ENCODE measurements at places on chromosomes 1 and 21. TPM values are rescaled to one million over a fixed set of nuclear protein-coding genes. Genes with fewer than 3 reads are reported as not detected.

Gene CCDC30
- 0.19 TPM for total RNA-seq

Gene LGR6
- total RNA-seq: 2.5 TPM

Gene TRABD2B
- total RNA-seq: 0.26 TPM

DNA sequence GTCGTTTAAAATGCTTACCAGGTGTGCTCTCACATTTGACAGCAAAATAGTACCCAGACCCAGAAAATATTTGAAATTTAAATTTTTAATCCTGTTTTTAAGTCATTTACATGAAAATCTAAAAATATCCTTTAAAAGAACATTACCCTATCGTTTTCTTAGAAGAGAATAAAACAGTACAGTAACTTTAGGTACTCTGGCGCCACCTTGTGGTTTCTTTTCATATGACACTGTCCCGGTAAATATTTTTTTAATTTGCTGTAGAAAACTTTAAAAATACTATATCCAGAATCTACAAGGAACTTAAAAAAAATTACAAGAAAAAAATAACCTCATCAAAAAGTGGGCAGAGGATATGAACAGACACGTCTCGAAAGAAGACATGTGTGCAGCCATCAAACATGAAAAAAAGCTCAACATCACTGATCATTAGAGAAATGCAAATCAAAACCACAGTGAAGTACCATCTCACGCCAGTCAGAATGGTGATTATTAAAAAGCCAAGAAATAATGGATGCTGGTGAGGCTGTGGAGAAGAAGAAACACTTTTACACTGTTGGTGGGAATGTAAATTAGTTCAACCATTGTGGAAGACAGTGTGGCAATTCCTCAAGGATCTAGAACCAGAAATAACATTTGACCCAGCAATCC lies 129.2 kb downstream of the RGS21 start:
- no peak overlapping the region for H3K27ac ChIP-seq
- H3K36me3 ChIP-seq: no peaks in the 10 kb centered on the region
- H3K4me3 ChIP-seq: no peak overlapping the region
- no peaks in the 10 kb centered on the region for H3K4me1 ChIP-seq

DNA sequence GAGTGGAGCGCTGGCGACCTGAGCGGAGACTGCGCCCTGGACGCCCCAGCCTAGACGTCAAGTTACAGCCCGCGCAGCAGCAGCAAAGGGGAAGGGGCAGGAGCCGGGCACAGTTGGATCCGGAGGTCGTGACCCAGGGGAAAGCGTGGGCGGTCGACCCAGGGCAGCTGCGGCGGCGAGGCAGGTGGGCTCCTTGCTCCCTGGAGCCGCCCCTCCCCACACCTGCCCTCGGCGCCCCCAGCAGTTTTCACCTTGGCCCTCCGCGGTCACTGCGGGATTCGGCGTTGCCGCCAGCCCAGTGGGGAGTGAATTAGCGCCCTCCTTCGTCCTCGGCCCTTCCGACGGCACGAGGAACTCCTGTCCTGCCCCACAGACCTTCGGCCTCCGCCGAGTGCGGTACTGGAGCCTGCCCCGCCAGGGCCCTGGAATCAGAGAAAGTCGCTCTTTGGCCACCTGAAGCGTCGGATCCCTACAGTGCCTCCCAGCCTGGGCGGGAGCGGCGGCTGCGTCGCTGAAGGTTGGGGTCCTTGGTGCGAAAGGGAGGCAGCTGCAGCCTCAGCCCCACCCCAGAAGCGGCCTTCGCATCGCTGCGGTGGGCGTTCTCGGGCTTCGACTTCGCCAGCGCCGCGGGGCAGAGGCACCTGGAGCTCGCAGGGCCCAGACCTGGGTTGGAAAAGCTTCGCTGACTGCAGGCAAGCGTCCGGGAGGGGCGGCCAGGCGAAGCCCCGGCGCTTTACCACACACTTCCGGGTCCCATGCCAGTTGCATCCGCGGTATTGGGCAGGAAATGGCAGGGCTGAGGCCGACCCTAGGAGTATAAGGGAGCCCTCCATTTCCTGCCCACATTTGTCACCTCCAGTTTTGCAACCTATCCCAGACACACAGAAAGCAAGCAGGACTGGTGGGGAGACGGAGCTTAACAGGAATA lies 4.2 kb downstream of the TFAP2E start:
- peak overlapping the region; percentile 50 for H3K4me3 ChIP-seq
- no peaks in the 10 kb centered on the region for H3K27me3 ChIP-seq
- H3K27ac ChIP-seq: no peak overlapping the region
- no peaks in the 10 kb centered on the region for H3K36me3 ChIP-seq
- peaks cover 19% of the 10 kb centered on the region for H3K4me1 ChIP-seq
- DNase-seq: no peak

DNA sequence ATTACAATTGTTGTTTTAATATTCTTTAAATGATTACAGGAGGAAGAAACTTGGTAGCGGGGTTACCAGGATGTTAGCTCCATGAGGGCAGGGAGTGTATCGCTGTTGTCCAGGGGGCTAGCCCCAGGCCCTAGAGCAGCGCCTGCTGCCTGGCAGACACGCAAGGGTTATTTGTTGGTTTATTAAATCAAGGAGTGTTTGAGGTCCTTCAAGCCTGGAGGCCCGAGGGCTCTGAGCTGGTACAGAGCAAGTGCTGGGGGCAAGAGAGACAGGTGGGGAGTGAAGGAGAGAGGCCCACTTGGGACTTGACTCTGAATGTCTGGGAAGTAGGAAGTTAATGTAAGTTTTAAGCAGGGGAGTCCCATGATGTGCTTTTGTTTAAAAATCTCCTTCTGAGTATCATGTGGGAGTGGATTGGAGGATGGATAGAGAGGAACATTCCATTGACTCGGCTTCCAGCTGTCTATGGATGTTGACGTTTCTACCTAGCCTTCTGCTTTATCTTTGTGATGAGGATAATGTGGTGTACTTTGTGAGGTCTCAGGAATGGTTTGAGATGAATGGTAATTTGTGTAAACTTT lies 8.7 kb downstream of the ITSN1 start:
- H3K4me3 ChIP-seq: no peak overlapping the region
- DNase-seq: no peak
- H3K4me1 ChIP-seq: peaks cover 32% of the 10 kb centered on the region
- no peaks in the 10 kb centered on the region for H3K27me3 ChIP-seq

Gene LYPLA2
- 75.5 TPM for total RNA-seq

- no peaks in the 10 kb centered on the region for H3K36me3 ChIP-seq
- no peak for DNase-seq
- H3K27ac ChIP-seq: no peak overlapping the region
Observed at GRCh38 chr1:187129132-187129531, 300.4 kb downstream of the PLA2G4A start.

Gene ZZZ3
- total RNA-seq: 65.6 TPM

Gene SLC44A3
- total RNA-seq: 5.4 TPM

Gene REN
- total RNA-seq: 0.38 TPM

Gene COL9A2
- not detected for total RNA-seq

DNA sequence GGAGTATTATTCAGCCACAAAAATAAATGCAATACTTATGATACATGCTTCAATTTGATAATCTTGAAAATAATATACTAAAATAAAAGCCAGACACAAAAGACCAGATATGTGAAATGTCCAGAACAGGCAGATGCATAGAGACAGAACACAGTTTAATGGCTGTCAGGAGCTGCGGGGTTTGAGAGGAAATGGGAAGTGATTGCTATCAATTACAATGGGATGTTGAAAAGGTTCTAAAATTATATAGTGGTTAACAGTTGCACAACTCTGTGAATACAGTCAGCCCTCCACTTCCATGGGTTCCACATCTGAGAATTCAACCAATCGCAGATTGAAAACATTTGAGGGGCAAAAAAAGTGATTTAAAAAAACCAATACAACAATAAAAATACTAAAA lies 54.0 kb downstream of the LTN1 start:
- no peaks in the 10 kb centered on the region for H3K36me3 ChIP-seq
- no peak overlapping the region for H3K27ac ChIP-seq
- H3K4me1 ChIP-seq: no peaks in the 10 kb centered on the region
- H3K4me3 ChIP-seq: no peak overlapping the region

Gene FCGR3A
- total RNA-seq: 1.8 TPM

GRCh38 chr1:173508541-173508940 lies 31.4 kb downstream of the PRDX6 start:
- H3K27me3 ChIP-seq: no peaks in the 10 kb centered on the region
- no peaks in the 10 kb centered on the region for H3K36me3 ChIP-seq
- DNase-seq: no peak
- H3K4me3 ChIP-seq: no peak overlapping the region
- no peak overlapping the region for H3K27ac ChIP-seq
- peaks cover 23% of the 10 kb centered on the region for H3K4me1 ChIP-seq

GRCh38 chr1:109996476-109996875 lies 11.9 kb downstream of the AHCYL1 start:
- no peak overlapping the region for H3K4me3 ChIP-seq
- peaks cover 28% of the 10 kb centered on the region for H3K4me1 ChIP-seq
- H3K36me3 ChIP-seq: no peaks in the 10 kb centered on the region
- H3K27me3 ChIP-seq: no peaks in the 10 kb centered on the region

- no peaks in the 10 kb centered on the region for H3K4me1 ChIP-seq
- no peak overlapping the region for H3K4me3 ChIP-seq
- no peaks in the 10 kb centered on the region for H3K36me3 ChIP-seq
- no peak for DNase-seq
- H3K27me3 ChIP-seq: no peaks in the 10 kb centered on the region
Observed at GRCh38 chr1:30263405-30263804, 460.0 kb downstream of the MATN1 start.

DNA sequence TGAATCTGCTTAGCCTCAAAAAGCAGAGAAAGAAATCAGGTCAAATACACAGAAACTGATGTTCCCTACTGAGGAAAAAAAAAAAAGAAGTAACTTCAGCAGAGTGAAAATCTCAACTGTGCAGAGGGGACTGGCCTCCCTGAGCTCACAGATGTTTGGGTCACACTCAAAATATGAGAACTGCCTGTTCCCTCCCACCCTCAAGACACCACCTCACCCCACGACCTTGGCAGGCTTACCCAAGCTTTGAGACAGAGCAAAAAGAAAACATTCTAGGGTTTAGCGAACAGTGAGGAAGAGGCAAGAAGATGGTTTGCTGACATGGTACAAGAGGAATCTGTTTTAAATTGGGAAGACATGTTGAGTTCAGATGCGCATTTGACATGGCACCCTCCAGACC lies 48.8 kb downstream of the NID1 start:
- no peak for DNase-seq
- no peaks in the 10 kb centered on the region for H3K36me3 ChIP-seq
- peak overlapping the region; percentile 93 for H3K27ac ChIP-seq
- no peak overlapping the region for H3K4me3 ChIP-seq
- H3K4me1 ChIP-seq: peaks cover 52% of the 10 kb centered on the region
- no peaks in the 10 kb centered on the region for H3K27me3 ChIP-seq

- no peak overlapping the region for H3K27ac ChIP-seq
- no peak overlapping the region for H3K4me3 ChIP-seq
- DNase-seq: no peak
- H3K36me3 ChIP-seq: no peaks in the 10 kb centered on the region
Observed at GRCh38 chr1:31299365-31299764, 2.5 kb downstream of the ZCCHC17 start.

- H3K36me3 ChIP-seq: no peaks in the 10 kb centered on the region
- peak overlapping the region; percentile 6 for H3K4me3 ChIP-seq
- H3K27ac ChIP-seq: no peak overlapping the region
- H3K4me1 ChIP-seq: peaks cover 25% of the 10 kb centered on the region
- peaks cover 72% of the 10 kb centered on the region for H3K27me3 ChIP-seq
Observed at GRCh38 chr1:212514056-212514614, 81.4 kb downstream of the NENF start.

GRCh38 chr1:156115514-156116374 lies 1.2 kb downstream of the LMNA start:
- H3K4me3 ChIP-seq: peak overlapping the region; percentile 91
- peaks cover 85% of the 10 kb centered on the region for H3K4me1 ChIP-seq
- H3K27ac ChIP-seq: peak overlapping the region; percentile 96
- no peak for DNase-seq

GRCh38 chr1:19120070-19120469 lies 90.0 kb downstream of the UBR4 start:
- peaks cover 59% of the 10 kb centered on the region for H3K36me3 ChIP-seq
- DNase-seq: no peak
- H3K4me1 ChIP-seq: no peaks in the 10 kb centered on the region
- H3K4me3 ChIP-seq: no peak overlapping the region
- H3K27me3 ChIP-seq: no peaks in the 10 kb centered on the region

- no peak overlapping the region for H3K4me3 ChIP-seq
- no peaks in the 10 kb centered on the region for H3K4me1 ChIP-seq
- no peaks in the 10 kb centered on the region for H3K27me3 ChIP-seq
- no peak overlapping the region for H3K27ac ChIP-seq
Observed at GRCh38 chr1:177235350-177235749, 64.6 kb downstream of the BRINP2 start.

DNA sequence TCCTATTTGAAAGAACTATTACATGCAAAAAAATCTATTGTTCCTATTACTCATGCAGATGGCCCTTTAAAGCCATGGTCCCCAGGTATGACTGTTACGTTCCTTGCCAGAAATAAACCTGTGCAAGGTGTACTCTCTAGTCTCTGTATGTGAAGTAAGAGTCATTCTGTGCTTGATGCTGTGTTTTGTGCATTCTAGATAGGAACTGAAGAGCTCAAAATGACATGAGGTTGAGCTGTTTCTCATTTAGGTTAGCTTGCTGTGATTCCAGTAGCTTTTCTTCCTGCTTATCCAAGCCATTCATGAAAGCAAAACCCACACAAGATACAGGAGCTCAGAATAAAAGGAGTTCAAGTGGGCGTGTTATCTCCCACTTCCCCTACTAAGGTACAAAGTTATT lies 64.3 kb upstream of the ZNF326 start:
- no peaks in the 10 kb centered on the region for H3K27me3 ChIP-seq
- no peak overlapping the region for H3K27ac ChIP-seq
- no peak overlapping the region for H3K4me3 ChIP-seq

DNA sequence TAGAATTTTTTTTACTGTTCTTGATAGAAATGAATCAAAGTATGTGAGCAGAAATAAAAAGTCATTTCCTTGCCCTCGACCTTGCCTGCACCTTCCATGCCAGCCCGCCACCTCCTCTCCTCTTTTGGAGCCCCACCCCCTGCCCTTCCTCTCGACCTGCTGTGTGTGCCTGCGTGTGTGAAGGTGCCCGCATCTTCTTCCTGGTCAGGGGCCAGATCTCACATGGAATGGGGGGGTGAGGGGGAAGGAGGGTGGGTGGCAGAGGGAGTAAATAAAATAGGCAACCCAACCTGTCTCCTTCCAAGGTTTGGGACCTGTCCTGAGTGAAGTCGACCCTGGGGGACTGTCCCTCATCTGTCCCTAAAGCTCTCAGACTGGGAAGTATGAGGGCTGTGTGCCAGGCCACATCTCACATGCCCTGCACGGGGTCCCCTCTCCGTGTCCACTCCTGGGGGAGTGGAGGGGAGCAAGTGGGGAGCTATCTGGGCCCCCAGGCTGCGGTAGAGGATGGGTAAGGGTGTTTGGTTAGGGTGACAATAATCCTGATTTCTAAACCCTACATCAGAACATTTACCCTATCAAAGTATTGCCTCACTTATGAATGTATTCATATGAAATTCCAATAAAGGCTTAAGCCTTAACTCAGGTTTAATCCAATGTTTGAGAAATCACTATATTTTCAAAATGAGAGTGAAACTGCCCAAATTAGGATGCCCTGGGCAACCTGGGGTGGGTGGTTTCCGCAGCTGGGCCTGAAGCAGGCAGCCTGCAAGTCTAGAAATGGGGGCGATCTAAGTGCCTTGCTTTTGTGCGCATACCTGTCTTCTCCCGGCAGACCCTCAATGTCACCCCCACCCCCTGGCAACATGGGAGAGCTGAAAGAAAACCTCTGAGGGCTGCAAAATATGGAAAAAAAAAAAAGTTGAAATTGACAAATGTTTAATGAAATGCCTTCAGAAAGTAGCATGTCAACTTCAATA lies 15.4 kb downstream of the AMPD2 start:
- no peak for DNase-seq
- H3K27me3 ChIP-seq: no peaks in the 10 kb centered on the region
